ENCODE measurements at places on chromosomes 1 and 21.
A peak's percentile ranks its signal among the peaks of the same experiment; 100 is the strongest.

- no peak for DNase-seq
Observed at GRCh38 chr21:44699502-44700001, 2.6 kb downstream of the KRTAP10-12 start.

DNA sequence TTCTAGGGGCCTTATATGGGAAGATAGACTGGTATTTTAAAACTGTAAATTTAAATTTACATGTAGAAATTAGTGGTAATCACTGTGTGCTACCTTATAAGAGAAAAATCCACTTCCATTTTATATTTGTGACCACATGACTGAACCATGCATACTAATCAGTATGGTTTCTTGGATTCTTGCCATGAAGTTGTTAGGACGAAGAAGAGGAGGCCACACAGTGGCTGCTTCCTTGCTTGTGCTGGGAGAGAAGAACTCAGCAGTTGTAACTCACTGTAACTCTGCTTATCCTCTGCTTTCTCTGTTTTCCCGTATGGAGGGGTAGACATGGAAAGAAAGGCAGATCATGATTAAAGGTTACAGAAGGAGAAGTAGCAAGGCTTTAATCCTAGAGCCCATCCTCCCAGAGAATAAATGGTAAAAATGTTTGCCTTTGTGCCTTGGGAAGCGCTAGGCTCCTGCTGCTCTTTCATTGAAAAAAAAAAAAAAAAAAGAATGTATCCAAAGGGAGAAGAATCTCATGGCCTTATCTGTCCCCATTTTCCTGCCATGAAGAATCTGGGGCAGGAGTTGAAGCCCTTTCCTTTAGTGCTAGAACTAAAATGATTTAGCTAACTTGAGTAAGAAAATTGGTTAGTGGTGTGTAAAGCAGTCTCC is 32.4 kb downstream of the KCTD3 start:
- DNase-seq: no peak

DNA sequence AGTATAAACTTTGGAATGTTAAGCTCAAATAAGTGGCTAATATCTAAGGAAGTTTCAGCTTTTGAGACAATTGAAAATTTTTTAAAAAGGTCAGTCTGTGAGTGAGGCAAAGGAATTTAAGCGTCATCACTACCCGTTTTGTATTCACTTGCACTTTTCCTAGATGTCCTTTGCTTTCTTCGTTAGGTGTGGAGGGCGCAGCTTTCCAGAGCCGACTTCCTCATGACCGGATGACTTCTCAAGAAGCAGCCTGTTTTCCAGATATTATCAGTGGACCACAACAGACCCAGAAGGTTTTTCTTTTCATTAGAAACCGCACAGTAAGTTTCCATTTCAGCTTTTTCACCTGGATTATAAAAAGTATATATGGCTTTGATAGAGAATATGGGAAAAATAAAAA is 30.9 kb downstream of the KDM1A start:
- no peak for DNase-seq

- no peak for DNase-seq
Observed at GRCh38 chr1:11101347-11101746, 1.7 kb upstream of the EXOSC10 start.

- no peak for DNase-seq
Observed at GRCh38 chr1:231757101-231757404, 130.5 kb downstream of the DISC1 start.

GRCh38 chr1:5436808-5437207 is 555.4 kb downstream of the NPHP4 start:
- no peak for DNase-seq

GRCh38 chr1:28855469-28855951 is 43.5 kb downstream of the OPRD1 start:
- no peak for DNase-seq

- DNase-seq: peak; percentile 58
Observed at GRCh38 chr1:89602871-89603404, 30.0 kb upstream of the LRRC8C start.

GRCh38 chr1:248812736-248813425 is 12.8 kb downstream of the SH3BP5L start:
- no peak for DNase-seq

- DNase-seq: no peak
Observed at GRCh38 chr1:233664253-233664652, 50.3 kb downstream of the KCNK1 start.

GRCh38 chr21:15199414-15200383 is 134.9 kb upstream of the NRIP1 start:
- no peak for DNase-seq

DNA sequence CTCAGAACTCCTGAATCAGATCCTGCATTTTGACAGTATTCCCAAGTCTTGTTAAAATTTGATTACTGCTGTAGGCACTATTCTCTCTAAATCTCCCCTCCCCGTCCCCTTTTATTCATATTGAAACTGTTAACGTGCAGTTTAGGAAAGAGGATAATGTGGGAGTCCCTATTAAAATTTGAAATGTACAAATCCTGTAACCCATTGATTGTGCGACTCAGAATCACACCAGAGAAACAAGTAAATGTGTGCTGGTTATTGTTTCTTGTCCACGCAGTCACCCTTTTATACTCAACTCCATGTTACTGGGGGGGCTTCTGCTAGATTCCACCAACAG is 584 bp upstream of the LTN1 start:
- DNase-seq: no peak

DNA sequence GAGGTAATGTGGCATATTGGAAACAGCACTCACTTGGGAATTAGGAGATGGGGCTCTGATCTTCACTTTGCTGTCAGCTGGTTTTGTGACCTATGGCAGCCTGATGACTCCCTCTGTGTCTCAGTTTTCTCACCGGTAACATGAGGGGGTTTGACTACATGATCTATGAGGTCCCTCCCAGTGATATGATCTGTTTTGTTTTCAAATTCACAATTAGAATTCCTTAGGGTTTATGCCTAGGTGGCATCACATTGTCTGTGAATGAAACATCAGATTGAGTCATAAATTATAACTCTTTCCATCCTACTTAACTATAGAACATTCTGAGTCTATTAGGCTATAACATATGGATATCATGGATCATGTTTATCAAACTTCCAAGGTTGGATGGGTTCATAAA is 386.6 kb downstream of the PTBP2 start:
- no peak for DNase-seq

DNA sequence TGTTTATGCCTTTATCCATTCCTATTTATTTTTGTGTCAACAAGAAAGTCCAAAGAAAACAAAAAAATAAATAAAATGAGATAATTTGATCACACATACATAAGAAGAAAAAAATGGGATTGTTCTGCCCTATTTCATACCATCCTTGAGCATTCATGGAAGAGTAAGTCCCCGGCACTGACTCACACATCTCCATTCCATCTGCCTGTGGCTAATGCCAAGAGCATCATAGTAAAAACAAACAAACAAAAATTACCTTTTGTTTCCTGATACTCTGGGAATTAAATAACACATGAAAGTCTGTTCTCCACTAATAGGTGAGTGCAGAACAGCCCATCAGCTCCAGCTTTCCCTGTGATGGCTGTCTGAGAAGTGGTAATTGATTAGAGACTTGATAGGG is 48.1 kb upstream of the BACE2 start:
- no peak for DNase-seq

GRCh38 chr1:117077267-117077666 is 17.1 kb downstream of the TTF2 start:
- DNase-seq: peak; percentile 27

DNA sequence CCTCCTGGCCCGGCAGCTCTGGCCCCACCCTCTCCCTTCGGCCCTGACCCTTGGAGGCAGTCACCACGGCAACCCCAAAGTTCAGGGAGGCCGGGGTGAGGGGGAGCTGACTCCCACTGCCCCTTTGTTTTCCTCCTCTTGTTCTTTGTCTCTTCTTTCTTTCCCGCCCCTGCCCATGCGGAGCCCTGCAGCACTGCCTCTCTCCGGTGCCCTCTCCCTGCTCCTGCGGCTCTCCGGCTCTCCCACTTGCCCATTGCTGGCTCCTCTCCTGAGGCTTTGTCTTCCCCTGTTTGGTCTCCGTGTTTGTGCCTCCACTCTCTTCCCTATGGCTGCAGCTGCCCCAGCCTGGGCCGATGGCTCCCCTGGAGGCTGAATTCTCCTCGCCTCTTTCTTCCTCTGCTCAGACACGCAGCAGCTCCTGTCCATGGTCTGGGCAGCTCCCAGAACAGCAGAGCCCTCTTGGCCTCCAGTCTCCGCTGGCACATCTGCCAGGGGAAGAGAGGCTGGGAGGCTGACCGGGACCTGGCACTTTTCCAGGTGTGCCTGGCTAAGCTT is 5.8 kb downstream of the CELSR2 start:
- no peak for DNase-seq

DNA sequence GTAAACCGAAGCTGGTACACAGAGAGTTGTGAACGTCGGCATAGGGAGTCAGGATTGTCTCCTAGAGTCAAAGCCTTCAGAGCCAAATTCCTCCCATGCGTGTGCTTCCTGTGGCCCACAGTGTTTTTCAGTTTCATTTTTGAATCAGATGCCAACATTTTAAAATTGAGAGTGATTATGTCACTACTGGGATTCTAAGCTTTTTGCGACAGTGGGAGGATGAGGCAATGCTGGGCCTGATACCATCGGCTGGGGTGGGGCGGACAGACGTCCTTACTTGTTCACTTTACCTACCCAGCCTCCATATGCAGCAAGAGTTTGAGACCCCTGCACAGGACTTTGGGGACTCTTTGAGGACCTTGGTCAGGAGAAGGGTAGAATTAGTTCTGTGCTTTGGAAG is 1.3 kb upstream of the KLHDC7A start:
- DNase-seq: no peak

DNA sequence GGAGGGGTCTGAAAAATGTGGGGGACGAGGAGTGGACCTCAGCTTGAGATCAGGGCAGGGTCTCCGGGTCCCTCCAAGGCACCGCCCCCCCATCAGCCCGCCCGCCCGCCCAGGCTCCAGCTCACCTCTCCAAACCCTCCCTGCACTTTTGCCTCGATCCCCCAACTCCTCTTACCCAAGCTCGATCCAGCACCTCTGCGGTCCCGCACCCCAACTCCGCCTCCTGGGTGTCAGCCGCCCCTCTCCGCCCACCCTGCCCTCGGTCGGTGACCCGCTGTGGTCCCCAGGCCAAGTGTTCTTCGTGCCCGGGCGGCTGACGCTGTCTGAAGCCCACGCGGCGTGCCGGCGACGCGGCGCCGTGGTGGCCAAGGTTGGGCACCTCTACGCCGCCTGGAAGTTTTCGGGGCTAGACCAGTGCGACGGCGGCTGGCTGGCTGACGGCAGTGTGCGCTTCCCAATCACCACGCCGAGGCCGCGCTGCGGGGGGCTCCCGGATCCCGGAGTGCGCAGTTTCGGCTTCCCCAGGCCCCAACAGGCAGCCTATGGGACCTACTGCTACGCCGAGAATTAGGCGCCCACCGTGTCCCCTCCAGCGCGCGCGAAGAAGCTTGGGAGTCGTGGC is 5.7 kb downstream of the HAPLN2 start:
- no peak for DNase-seq

GRCh38 chr1:205670611-205671430 is 9.5 kb downstream of the SLC45A3 start:
- DNase-seq: no peak

DNA sequence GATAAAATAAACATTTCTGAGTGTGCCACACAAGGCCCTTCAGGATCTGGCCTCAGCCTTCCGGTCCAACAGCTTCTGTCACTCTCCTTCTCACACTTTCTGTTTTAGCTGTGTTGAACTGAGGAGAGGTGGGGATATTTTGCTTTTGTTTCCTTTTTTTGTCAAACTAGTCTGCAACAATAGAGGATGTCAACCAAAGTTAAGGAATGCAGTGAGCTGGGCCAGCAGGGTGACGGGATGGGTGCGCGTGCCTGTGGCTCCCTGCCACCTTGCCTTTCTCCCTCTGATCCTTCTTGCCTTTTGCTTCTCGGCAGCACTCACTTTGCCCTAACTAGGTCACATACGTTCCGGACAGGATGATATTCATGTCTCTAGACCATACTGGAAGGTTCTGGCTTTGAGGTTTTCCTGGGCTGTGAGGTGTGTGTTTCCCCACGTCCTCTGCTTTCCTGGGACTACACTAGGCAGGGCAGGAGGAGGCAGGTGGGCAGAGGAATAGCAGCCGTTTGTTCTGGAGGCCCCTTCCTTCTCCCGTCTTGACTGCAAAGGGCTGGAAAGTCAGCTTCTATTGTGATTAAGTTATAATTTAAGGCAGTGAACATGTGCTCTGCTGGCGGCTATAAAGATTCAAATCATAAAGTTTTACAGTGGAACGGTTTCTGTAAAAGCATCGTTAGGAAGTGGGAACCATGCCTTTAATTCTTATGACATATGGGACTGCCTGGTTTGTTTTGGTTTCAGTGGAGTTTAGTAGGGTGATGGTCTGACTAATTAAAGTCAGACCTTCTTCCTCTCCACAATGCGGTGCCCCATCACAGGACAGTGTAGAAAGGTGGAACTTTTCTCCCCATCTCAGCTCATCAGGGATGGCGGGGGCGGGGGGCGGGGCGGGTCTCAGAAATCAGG is 67.8 kb downstream of the RNF220 start:
- DNase-seq: no peak

DNA sequence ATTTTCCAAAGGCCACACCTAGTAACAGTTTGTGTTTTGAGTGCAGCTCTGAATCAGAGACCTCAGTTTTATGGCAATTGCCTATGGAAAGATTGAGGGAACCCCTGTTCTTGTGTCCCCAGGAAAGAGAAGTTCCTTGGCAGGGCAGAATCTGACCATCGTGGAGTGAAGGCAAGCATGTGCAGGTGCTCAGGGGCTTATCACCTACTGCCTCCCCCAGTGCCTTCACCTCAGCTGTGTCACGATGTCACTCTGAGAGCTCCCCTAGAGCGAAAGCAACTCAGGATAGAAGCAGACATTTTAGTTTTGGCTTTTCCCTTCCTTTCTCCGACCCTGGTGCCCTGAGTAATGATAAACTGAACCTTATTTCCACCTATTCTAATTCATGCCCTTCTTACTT is 1.8 kb upstream of the SPRR1A start:
- DNase-seq: no peak

DNA sequence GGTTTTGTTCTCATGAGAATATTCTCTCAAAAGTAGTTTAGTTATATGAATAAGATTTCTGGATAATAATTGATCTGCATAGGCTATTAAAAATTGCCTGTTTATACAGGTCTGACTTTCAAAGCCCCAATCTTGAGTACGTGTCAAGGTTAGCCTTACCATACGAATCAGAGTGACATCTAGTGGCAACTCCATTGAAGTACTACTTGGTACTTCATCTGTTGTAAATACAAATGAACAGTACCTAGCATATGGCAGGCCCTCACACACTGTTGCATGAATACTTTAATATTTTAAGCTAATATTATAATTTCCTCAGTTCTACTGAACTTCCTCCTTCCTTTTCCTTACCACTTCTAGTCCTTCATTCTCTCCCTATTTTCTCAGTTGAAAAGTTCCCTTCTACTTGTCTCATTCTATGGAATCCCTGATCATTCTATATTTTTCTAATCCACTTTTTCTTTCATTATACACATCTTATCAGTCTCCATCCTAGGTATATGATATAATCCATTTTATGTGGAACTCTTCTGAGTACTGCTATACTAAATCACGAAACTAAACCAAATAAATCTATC is 101.2 kb downstream of the AKT3 start:
- peak; percentile 73 for DNase-seq

Data from CD4-positive, alpha-beta T cell treated with Interleukin-4 for 4 hours (primary cell).